Hindlimb muscle (tissue), 1 donor: ENCODE measurements at places on chromosomes 5 and 9.
A peak's percentile ranks its signal among the peaks of the same experiment; 100 is the strongest.

DNA sequence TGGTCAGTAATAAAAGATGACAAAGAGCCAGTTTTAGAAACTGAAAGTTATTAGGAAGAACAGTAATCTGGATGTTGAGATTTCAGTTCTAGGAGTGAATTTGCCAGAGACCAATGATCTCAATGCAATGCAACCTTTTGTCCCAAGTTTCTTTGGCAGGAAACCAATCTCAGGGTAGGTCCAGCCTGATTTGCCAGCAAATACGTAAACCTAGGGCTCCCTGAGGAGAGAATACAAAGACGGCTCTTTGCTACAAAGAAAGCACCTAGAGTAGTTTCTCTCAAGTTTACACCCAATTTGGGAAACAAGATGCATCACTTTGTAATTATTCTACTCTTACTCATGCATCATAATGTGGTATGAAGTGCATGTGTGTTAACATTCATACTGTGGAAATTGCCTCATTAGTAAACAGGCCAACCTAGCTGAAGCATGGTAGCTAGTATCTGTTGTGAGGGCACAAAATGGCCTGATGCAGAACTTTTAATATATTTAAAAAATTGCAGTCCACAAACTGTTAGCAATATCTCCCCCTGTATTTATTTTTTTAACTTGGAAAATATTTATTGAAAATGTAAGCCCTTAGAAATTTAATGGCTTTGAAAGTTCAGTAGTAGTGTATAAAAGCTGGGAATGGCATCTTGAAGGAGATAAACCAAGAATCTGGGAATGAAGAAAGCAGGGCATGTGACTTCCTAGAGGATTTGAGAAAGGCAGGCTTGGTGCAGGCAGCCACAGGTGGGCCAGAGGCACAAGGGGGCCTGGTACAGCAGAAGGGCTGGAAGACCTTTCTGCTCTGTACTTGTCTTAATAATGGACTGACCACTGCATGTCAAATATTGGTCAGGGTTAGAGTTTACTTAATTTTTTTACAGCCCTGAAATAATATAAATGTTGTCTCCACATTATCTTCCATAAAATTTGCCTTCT lies 59.5 kb downstream of the MAST4 start:
- DNase-seq = peak; percentile 14

- no peak for DNase-seq
Observed at GRCh38 chr9:133949486-133950061, 42.5 kb downstream of the VAV2 start.

DNA sequence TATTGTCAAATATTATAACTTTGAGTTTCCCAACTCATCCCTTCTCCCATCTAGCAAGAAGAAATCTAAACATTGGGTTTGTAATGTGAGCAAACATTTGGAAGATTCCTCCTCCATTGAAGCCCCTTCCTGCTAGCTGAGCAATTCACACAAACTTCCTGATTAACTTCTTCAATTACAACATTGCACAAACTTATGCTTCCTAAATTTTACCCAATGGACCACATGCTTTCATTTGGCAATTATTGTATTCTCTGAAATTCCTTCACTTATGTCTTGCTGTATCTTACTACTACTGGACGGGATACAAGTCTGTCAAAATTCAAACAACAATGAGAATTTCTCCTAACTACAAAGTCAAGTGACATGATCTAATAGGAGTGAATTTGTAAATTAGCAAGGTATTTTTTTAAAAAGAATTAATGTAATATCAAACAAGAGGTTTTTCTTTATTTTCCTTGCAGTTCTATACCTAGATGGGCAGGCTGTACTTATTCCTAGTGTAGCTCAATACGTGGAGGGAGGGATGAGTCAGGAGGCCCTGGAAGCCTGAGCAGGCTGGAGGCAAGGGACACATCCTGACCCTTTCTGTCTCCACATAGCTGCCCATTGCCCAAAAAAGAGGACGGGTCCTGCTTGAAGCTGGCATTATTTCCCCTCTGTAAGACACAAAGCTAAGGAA lies 11.8 kb upstream of the IFNW1 start:
- DNase-seq = no peak

DNA sequence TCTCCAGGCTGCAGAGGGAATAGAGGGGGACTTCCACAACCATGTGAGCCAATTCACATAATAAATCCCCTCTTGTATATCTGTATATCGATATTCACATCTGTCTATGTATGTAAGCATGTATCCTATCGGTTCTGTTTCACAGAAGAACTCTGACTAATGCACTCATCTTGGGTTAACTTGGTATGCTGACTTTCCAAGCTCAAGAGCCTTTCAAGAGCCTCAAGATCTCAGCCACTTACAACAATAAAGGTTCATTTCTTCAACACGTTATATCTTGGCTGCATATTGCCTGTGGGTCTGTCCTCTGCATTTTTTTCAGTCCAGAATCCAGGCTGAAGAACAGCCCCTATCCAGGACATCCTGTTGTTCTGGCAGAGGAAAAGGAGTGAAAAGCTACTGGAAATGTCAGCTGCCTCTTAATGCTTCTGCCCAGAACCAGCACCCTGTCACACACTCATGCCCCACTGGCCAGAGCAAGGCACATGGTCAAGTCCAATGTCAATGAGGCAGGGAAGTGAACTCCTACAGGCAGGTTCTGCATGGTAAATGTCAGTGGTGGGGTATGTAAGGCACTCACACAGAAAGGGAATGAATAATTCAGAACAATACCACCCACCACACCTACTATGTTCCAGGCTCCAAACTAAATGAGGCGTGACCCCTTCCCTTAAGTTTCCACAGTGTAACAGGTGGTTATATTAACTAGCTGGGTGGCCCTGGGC lies 91.6 kb upstream of the ICE1 start:
- DNase-seq = no peak

DNA sequence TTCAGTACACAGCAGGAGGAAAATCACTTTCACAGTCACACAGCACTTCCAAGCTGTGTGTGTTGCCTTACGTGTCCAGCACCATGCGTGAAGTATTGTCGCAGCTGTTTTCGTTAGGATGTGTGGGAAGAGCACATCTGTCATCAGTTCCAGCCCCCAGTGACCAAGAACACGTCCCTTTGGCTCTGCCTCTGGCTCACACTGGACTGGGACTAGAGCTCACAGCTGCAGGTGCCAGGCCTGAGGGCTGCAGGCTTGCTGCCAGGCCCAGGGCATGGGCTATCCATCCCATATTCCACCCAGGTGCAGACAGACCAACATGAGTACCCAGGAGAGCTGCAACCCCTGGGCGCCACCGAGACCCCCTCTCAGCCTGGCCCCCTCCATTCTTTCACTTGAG lies 60.5 kb upstream of the ANKRD33B start:
- DNase-seq = no peak

DNA sequence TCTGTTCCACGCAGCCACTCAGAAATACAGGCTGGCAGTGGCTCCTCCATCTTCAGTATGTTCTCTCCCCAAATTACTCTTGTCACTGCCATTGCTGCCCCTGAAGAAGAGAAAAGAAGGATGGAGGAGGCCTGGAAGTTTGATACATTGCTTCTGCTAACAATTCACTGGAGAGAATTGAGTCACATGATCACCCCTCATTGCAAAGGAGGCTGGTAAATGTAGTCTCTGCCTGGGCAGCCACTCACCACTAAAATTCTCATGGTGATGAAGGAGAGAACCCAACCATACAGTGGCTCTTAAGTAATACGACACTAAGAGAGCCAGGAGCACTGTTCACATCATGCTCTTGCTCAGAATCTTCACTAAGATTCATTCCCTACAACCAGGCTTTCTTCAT lies 112.0 kb downstream of the DOCK8 start:
- DNase-seq = no peak

DNA sequence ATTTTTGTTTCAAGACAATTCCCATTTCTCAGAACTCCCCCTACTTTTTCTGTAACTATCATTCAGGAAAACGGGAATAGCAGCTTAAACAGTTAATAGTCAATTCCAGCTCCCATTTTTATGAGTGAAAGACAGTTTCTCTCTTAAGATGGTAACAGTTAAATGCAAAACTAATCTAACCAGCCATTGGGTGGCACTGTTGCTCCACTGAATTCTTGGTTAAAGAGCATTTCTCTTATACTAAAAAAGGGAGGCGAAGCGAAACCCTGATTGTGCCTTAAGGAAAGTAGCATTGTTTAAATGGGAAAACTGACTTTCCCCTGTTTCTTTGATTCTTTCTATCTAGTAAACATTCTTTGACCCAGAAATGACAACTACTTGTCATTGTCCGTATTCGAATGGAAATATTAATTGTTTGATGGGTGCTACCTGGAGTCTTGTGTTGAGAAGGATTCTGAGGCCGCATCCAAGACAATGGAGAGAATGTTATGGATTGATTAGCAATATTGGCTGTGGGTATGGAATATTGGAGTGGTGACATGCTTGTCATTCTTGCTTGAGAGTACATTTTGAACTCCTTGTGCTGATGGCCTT lies 507.8 kb downstream of the MAT2B start:
- peak; percentile 70 for DNase-seq

DNA sequence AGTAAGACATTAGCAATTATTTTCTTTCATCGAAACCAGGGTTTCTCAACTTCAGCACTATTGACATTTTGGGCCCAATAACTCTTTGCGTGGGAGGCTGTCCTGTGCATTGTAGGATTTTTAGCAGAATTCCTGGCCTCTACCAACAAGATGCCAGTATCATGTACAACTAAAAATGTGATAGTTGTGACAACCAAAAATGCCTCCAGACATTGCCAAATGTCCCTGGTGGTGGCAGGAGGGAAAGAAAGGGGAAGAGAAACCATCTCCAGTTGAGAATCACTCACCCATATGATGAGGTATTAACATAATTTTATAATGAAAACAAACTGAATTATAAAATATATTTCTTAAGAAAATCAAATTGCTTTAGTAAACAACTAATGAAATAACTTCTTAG lies 406.1 kb downstream of the RAB3C start:
- DNase-seq = no peak
